GM13976 (cell line): ENCODE measurements at places on chromosomes 13 and 19.

- peak; percentile 82 for DNase-seq
These were observed 10.4 kb downstream of the GJB2 start for GRCh38 chr13:20182231-20182846.

GRCh38 chr19:19470579-19470978 is 44.8 kb downstream of the TSSK6 start:
- no peak for DNase-seq

GRCh38 chr19:1534972-1535371 is 11.1 kb downstream of the PLK5 start:
- DNase-seq, result no peak

DNA sequence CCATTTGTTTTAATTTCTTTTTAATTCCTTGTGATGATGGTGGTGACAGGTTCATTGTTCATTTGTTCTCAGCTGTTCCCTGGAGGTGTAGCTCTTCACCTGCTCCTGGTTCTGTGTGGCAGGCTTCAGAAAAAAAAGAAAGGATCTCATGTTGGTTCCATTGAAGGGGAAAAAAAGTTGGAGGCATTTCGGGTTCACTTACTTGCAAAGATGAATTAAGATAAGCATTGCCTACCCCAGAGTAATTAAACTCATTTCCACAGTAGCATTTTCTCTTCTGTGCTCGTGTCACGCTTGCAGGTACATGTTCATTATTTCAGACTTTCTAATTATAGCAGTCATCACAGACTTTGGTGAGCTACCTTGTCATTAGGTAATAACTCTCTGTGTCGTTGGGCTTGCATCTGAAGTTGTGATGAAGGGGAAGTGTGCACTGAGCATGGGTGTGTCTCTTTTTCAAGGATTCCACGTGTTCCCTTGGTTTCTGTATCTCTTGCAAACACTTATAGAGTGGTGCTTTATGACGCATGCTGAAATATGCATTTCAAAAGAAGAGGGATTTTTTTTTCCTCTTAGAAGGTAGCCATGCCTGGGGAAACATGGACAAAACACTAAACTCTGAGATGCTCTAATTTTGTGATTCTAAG is 69.1 kb downstream of the MTUS2 start:
- DNase-seq, result no peak

GRCh38 chr13:48500652-48501197 is 32.2 kb downstream of the RCBTB2 start:
- no peak for DNase-seq

- no peak for DNase-seq
These were observed 7.8 kb downstream of the CIC start for GRCh38 chr19:42276821-42277220.

GRCh38 chr13:19782049-19782726 is 557 bp downstream of the PSPC1 start:
- DNase-seq, result peak; percentile 51

DNA sequence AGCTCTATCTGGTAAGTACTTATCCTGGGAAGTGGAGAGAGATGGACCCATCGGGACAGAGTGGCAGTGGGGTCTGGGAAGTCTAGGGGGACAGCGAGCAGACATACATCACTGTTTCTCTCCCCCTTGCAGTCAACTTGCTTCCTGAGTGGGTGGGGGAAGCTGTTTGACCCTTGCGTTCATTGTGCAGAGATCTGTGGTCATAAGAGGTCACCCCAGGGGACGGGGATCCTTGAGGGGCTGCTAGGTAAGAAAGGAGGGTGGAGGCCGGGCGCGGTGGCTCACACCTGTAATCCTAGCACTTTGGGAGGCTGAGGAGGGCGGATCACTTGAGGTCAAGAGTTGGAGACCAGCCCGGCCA is 474 bp downstream of the ARHGEF18 start:
- DNase-seq, result no peak

GRCh38 chr13:45548281-45548680 is 67.3 kb downstream of the ERICH6B start:
- no peak for DNase-seq

GRCh38 chr13:81682081-81682630 is 1341.2 kb upstream of the SPRY2 start:
- DNase-seq, result no peak

GRCh38 chr13:94568443-94568842 is 27.5 kb downstream of the TGDS start:
- no peak for DNase-seq

- DNase-seq, result no peak
These were observed 897 bp downstream of the C19orf33 start for GRCh38 chr19:38304866-38305429.

DNA sequence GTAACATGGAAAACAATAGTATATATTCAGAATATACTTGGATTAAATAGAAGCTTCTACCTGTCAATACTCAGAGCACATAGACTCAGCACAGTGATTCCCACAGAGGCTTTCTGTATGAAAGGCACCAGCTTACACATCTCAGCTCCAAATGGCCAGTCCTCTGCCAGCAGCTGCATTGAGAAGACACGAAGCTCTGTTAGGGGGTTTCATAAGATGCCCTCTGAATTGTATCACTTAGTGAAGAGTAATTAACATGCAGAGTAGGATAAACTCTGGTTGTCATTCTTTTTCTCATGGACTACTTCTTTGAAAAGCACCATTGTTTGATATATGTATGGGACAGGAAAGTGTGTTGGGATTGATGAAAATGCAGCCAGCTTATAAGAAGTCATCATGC is 15.2 kb downstream of the EDNRB start:
- DNase-seq, result no peak

GRCh38 chr13:26095846-26096610 is 44.2 kb upstream of the SHISA2 start:
- no peak for DNase-seq

- no peak for DNase-seq
These were observed 11.5 kb upstream of the CBY2 start for GRCh38 chr13:45690636-45691035.

GRCh38 chr13:21010621-21011020 is 50.8 kb downstream of the LATS2 start:
- DNase-seq, result no peak

DNA sequence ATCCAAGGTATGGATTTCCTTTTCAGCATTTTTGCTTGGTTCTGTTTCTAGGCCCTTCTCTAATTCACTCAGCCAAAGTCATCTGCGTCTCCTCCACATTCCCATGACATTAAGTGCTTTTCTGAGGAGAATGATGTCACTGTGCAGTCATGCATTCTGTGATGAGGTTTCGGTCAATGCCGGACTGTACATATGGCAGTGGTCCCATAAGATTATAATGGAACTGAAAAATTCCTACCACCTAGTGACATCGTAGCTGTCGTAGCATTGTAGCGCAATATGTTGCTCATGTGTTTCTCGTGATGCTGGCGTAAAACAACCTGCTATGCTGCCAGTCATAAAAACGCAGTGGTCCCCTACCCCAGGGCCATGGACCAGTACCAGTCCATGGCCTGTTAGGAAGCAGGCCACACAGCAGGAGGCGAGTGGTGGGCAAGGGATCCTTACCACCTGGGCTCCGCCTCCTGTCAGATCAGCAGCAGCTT is 63.4 kb upstream of the TNFRSF19 start:
- DNase-seq, result no peak

- DNase-seq, result no peak
These were observed 323.6 kb downstream of the TDRD3 start for GRCh38 chr13:60720590-60720989.

DNA sequence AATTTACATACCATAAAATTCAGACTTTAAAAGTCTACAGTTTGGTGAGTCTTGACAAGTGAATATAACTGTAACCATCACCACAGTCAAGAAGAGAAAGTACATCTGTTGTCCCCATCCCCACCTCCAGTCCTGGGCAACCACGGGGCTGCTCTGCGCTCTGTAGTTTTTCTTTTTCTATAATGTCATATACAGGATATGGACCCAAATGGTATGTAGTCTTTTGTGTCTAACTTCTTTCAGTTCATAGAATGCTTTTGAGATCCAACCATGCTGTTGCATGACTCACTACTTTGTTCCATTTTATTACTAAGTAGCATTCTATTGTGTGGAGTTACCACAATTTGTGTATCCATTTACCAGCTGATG is 103.9 kb downstream of the DOCK9 start:
- no peak for DNase-seq

GRCh38 chr13:79711631-79712030 is 230.7 kb downstream of the NDFIP2 start:
- DNase-seq, result no peak

DNA sequence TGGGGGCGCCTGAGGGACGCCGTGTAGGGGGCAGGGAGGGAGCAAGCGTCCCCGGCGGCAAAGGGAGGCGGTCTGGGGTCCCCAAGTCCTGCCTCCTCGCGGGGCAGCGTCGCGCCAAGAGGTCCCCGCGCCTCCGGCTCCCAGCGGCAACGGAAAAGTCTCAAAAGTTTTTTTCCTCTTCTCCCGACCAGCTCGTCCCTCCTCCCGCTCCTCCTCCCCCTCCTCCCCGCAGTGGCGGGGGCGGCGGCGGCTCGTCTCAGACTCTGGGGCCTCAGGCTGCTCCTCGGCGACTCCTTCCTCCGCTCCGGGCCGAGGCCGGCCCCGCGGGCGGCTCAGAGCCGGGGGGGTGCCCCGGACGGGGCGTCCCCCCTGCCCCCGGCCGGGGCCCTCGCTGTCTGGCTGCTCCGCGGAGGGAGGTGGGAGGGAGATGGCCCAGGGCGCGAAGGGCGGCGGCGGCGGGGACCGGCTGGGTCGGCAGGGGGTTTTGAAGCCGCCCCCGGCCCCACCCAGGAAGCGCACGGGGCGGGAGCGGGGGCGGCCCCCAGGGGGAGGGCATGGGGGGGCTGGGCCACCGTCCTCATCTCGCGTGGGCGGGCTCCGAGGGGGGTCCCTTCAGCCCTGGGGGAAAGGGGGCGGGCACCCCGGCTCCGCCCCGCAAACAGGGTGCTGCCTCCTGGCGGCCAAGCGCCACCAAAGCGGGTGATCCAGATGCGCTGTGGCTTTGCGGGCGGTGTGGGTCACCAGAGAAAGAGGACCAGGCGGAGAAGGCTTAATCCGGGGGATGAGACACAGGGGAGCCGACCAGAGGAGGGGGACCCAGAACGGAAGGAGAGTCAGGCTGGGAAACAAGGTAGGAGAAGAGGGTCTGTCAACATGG is at the start of gene TGFB1:
Gene TGFB1 (minus strand): TSS at position 457 of the 877 bp plus-strand sequence. CDS start 878 bp downstream, outside the sequence.
- peak; percentile 98 for DNase-seq

DNA sequence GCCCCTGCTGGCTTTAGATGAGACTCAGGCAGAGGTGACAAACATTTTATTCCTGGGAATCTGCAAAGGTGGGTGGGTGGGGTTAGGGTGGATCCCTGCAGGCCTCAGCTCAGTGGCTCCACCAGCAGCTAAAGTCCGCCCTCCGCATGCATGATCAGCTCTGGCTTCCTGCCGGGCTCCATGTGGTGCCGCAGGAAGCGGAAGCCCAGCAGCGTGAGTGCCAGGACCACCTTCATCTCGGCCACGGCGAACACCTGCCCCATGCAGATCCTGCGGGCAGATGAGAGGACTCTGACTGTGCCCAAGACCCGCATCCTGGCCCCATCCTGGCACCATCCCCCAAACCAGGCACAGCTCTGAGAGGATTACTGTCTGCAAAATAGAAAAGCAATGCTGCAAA is 26.3 kb downstream of the CYP4F2 start:
- DNase-seq, result peak; percentile 46

DNA sequence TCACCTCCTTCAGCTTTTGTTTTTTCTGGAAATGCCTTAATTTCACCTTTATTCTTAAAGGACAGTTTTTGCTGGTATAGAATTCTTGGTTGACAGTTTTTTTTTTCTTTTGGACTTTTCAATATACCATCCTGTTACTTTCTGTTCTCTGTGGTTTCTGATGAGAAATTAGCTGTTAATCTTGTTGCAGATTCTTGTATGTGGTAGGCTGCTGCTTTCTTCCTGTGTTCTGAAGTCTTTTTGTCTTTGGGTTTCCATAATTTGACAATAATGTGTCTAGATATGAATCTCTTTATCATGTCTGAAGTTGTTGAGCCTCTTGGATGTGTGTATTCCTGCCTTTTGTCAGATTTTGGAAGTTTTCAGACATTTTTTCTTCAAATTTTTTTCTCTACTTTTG is 12.0 kb downstream of the ZNF283 start:
- DNase-seq, result no peak

DNA sequence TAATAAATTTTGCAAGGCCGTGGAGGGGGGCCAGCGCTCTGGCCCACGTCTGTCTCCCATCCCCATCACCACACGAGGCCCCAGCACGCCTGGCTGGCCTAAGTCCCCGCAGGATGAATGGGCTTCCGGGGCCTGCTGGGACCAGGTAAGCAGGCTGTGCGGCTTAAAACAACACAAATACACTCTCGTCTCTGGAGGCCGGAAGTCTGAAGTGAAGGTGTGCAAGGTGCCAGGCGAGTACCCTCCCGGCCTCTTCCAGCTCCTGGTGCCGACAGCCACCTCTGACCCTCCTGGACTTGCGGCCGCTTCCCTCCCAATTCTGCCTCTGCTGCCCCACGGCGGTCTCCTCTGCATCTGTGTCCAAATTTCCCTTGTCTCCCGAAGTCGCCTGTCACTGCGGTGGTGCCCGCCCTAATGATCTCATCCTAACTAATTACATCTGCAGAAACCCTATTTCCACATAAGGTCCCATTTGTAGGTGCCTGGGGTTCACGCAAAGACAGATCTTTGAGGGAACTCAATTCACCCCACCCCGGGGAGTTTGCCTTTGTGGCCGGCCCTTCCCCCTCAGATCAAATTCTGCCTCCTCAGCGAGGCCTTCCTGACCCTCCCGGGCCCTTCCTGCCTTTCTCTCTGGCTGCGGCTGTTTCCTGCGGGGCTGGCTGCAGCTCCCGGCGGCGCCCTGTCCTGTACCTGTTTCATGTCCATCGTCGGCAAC is 8.1 kb upstream of the PTBP1 start:
- DNase-seq, result no peak

DNA sequence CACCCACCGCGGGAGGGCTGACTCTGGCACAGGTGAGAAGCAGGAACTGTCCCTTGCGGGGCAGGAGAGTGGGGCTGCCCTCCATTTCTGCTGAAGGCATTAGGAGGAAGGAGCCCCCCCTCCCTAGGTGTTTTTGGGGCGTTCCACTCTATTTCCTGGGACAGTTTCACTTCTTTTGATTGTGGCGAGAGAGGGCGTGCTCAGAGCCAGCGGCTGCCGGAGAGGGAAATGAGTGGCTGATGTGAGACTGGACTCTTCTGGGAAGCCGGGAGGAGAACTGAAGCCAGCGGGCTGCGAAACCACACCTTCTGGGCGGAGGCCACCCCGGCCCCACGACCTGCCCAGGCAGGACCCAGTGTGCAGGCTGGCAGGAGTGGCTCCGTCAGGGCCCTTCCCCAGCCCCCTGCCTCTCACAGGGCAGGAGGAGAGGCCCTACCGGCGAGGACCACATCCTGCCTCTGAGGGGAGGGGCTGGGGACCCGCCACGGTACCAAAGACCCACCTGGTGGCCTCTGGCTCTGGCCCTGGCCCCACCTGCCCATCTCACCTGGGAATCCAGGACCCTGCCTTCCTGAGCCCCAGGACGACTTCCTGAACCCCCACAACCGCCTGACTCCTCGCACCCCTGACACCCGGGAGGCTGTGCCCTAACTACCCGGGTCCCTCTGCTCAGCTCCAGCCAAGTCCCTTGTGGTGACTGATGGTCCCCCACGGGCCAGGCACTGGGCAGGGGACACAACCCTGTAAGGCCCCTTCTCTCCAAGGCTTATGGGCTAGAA is 25.9 kb downstream of the MPND start:
- peak; percentile 79 for DNase-seq

GRCh38 chr13:20714563-20715329 is 11.2 kb downstream of the IL17D start:
- DNase-seq, result no peak

GRCh38 chr13:29323954-29324353 is 271.5 kb downstream of the SLC7A1 start:
- no peak for DNase-seq

- peak; percentile 62 for DNase-seq
These were observed 36.2 kb upstream of the GARRE1 start for GRCh38 chr19:34217952-34218817.
